Putamen (tissue), 1 donor: ENCODE measurements at places on chromosomes 6 and 20.

- no peak for DNase-seq
Observed at GRCh38 chr6:2797564-2798031, 32.4 kb downstream of the WRNIP1 start.

DNA sequence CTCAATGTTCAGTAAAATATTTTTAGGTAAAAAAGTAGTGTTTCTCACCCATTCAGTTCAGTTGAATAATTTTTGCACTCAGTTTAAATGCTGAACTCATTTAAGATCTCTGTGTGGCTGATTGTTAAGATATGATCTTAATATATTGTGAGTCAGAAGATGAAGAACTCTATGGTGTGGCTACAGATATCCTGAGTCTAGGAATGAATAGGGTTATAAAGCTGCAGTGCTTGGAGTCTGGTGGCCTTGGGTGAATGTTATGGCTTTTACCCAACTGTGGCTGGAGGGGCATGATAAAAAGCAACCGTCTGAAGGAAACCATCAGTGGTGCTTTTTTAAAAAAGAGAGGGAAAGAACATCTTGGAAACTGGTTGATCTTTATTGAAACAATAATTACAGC lies 65.9 kb downstream of the CCN2 start:
- no peak for DNase-seq

- no peak for DNase-seq
Observed at GRCh38 chr20:46209930-46210671, 92.0 kb downstream of the CD40 start.

GRCh38 chr6:30719356-30719755 lies 796 bp upstream of the TUBB start:
- no peak for DNase-seq

GRCh38 chr6:99187429-99187828 lies 162.0 kb downstream of the FAXC start:
- no peak for DNase-seq

- DNase-seq = no peak
Observed at GRCh38 chr20:21353236-21353635, 44.1 kb downstream of the NKX2-4 start.

DNA sequence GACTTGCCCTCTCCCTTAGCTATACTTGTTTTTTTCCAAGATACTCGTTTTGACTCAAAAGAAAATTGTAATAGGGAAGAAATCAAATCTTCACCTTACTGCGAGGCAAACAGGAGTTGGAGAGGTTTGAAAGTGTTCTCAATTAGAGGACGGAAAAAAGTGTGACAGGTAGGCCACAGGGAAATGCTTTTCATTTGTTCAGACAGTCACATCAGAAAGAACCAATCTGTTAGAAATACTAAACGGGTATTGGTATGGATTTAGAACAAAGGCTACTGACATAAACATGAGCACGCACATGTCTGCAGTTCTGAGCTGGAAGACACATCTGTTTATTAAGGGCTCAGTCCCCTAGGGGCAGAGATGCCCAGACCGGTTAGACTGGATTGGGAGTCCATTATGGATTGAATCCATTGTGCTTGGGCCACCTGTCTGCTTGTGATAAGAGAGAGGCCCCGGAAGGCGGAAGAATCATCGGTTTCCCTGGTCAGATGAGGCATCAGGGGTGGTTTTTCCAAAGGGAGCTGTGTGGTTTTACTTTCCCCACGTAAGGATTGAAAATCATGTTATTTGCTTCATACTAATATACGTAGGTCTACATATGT lies 220.9 kb upstream of the MYLIP start:
- DNase-seq = no peak

DNA sequence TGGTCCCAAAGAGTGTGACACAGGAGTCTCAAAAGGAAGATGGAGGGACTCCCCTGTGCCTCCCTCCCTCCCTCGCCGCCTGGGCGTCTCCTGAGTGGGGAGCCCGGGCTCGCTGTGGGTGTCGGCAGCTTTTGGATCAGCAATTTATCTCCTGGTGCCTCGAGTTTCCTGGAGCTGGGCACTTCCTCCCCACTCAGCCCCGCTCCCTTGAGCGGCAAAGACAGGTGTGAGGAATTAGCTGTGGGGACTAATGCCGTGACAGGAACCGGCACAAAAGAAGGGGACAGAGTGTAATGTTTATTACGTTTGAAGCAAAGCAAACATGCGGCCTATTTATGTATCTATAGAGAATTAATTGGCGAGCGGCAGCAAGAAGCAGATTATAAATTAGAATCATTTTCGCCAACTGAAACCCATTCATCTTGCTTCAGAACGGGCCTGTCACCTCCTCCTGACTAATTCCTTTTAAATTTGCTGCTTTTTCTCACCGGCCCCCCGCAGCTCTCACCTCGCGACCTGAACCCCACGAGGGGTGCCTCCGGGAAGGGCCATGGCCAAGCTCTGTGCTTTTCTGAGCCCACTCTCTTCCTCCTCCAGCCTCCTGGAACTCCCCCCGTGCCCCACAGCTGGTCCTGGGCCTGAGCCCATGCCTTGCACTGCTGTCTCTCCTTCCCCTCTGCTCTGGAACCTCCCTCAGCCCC lies 8.8 kb upstream of the CDH22 start:
- DNase-seq = no peak

DNA sequence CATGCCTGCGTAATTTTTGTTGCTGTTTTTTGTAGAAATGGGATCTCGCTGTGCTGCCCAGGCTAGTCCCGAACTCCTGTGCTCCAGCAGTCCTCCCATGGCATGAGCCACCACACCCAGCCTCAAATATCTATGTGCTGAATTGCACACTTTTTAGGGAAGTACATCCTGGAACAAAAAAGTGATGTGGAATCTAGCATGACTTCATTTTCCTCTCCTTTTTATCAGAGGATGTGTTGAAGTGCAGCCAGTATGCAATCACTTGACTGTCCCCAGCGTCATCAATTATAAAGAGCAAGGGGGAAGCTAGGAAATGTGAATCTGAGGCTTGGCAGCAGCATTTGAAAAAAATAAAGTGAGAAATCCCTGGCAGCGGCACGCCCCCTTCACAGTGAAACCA lies 6.4 kb upstream of the EXOC2 start:
- DNase-seq = no peak

DNA sequence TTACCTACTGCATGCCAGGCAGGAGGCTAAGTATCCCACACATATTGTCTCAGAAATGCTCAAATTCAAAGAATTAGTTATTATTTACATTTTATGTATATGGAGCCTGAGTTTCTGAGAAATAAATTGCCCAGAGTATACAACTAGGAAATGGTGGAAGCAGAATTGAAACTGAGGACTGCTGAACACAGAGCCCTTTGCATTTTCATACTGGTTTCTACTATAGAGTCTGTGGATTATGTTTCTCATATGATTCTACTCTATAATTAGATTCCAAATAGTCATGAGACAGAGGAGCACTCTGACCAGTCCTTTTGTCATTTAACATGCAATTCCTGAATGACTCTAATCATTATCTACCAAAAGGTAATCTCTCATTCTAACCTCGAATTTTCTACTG lies 254.3 kb downstream of the LMBRD1 start:
- no peak for DNase-seq

GRCh38 chr6:30158475-30159040 lies 2.5 kb downstream of the TRIM10 start:
- DNase-seq = no peak

GRCh38 chr6:143647732-143648131 lies 30.0 kb upstream of the PHACTR2 start:
- no peak for DNase-seq
